Occipital lobe (tissue), 3 donors: ENCODE measurements at places on chromosomes 1 and 21. TPM values are rescaled to one million over a fixed set of nuclear protein-coding genes. Genes with fewer than 3 reads are reported as not detected.

GRCh38 chr1:32201011-32201855 is 838 bp downstream of the CCDC28B start:
- no peak for DNase-seq

- no peak for DNase-seq
Observed at GRCh38 chr21:46409641-46410406, 48.9 kb upstream of the DIP2A start.

CCSAP gene
- total RNA-seq: 286 TPM

- DNase-seq: no peak
Observed at GRCh38 chr1:153776352-153776751, 1.1 kb downstream of the SLC27A3 start.

CDCA8 gene
- 0.31 TPM for total RNA-seq

DNA sequence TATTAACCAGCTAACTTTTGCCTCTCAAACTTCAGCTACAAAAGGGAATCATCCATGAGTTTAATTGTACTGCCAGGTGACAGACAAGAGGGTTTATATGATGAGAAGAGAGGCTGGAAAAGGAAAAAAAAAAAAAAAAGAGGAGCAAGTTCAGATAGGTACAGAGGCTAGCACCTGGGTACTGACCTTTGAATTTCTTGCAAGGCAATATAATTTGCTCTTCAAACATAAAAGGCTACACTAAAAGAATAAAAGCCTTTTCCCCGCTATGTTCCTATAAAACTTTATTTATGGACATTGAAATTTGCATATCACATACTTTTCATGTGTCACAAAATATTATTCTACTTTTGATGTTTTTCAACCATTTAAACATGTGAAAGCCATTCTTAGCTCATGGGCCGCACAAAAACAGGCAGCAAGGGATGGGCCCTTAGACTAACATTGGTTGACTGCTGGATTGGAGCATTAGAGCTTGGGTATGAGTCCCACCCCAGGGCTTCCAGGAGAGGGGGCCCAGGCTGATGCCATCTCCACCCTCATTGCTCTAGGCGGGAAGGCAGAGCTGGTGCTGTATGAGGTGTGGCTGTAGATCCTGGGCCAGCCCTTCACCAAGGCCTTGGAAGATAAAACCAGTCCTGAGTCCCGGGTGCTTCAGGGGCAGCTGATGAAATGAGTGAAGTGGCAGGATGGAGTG is 44.3 kb downstream of the ATP1B1 start:
- no peak for DNase-seq
